GM23338 (cell line): ENCODE measurements at places on chromosomes 16 and 17.
A peak's percentile ranks its signal among the peaks of the same experiment; 100 is the strongest.

- DNase-seq: no peak
Measured at GRCh38 chr17:42049834-42050392, 488 bp downstream of the C17orf113 start.

DNA sequence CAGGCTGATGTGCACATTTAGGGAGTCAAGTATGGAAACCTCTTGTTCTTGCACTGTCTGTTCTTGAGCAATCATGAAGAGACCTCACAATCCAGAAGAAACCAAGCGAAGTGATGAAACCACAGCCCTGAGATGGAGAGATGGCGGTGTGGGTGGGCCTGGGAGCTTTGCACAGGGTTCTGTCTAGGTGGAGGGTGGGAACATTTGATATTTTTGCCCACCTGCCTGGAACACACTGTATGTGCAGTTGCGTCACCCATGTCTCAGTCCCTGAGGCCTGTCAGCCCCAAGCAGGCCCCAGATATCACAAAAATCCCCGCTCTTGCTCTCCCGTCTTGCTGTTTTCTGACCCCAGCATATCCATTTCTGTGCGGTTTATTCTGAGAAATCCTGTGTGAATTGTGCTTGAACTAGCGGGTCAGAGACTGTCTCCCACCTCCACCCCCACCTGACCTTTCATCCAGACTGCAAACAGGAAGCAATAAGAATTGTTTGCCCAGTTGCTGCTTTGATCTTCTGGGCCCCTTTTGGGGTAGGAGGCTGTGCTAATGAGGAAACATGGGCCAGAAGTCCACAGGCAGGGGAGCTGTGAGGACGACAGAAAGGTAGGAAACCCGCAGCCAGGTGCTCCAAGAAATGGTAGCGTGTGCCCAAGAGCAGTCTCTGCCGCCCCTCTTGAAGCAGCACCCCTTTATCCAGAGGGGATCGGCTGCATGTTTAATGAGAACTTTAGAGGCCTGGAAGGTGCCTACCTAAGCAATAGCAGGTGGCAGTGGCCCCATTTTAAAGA lies 183.8 kb downstream of the CCDC182 start:
- no peak for DNase-seq

GRCh38 chr16:89985219-89985618 lies 34.0 kb downstream of the DBNDD1 start:
- no peak for DNase-seq

DNA sequence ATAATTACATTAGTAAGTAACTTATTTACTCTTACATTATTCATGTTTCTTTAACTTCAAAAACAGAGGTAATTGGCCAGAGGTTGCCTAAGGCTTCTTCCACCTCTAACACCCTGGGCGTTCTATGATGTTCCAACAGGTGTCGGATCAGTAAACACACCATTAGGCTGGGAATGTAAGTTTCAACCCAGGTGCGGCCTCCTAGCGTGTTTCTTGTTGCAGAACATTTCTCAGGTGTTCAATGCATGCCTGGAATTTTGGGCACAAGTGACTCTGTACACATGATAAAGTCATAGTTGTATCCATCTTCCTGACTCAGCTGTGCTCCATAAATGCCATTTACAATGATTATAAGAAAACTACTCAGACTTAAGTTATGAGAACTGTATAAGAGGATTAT lies 1.0 kb downstream of the KRTAP2-2 start:
- no peak for DNase-seq

- DNase-seq: peak; percentile 74
Measured at GRCh38 chr16:75789237-75789636, 62.9 kb upstream of the CPHXL start.

DNA sequence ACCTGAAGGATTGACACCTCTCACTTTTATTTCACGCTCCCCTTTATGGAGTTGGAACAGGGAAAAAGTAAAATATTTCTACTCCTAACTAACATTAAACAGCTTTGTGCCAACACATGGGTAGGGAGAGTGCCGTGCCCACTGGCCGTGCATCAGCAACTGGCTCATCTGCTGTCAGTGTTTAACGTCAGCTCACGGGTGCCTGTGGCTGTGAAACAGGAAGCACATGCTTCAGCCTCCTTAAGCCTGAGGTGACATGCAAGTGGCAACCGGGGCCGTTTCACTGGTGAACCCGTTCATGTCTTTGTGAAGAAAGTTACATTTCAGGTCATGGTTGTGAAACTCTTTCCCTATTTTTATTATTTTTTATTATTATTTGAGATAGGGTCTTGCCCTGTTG lies 3.2 kb downstream of the SPG7 start:
- no peak for DNase-seq

GRCh38 chr17:80955671-80956280 lies 35.9 kb upstream of the CHMP6 start:
- DNase-seq: no peak

GRCh38 chr16:57614536-57614935 lies 13.9 kb upstream of the ADGRG1 start:
- DNase-seq: no peak

GRCh38 chr17:62870030-62870541 lies 62.0 kb upstream of the MARCHF10 start:
- DNase-seq: peak; percentile 97

DNA sequence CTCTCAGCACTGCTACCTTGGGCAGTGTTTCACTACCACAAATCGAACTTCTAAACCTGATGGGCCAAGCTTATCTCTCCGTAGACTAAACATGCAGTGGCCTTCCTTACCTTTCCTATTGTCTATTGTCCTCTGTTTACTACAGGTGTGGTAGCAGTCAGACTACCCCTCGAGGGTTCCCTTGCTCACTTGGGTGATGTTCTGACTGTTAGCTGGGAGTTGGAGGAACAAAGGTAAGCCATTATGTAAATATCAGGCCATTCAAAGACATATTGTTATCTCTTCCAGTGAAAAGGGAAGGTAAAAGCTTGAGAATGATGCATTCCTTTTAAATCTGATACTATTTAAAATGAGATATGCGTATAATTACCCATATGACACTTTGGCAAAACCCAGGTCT lies 828.3 kb upstream of the EEF2KMT start:
- DNase-seq: peak; percentile 41

GRCh38 chr16:83955218-83956130 lies 2.4 kb downstream of the OSGIN1 start:
- DNase-seq: no peak

- peak; percentile 39 for DNase-seq
Measured at GRCh38 chr17:28230011-28230410, 89.0 kb upstream of the TMEM97 start.

DNA sequence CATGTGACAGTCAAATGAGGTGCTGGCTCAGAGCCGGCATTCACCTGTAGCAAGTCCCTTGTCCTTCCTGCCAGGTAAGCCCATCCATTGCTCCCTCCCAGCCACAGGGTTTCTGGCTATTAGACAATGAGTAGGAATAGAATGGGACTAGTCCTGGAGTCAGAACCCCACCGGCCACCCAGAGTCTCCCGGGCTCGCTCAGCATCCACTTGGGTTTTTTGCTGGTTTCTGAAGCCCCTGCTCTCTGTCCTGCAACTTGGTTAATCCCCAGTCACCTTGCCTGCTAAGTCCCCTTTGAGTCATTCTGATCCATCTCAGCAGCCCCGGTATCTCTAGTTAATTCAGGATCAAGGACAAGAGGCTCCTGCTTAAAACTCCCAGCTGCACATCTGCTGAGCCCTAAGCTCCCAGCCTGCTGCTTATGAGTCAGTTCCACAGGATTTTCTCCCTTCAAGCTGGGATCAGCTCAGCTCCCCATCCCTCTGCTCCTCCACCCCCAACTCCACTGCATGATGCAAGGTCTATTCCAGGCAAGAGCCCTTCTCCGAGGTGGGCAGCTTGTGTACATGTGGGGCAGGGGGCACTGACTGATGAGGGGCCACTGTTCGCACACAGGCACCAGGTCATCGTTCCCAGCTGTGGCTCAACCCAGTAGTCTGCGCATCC lies 19.9 kb upstream of the MRPS23 start:
- DNase-seq: no peak

DNA sequence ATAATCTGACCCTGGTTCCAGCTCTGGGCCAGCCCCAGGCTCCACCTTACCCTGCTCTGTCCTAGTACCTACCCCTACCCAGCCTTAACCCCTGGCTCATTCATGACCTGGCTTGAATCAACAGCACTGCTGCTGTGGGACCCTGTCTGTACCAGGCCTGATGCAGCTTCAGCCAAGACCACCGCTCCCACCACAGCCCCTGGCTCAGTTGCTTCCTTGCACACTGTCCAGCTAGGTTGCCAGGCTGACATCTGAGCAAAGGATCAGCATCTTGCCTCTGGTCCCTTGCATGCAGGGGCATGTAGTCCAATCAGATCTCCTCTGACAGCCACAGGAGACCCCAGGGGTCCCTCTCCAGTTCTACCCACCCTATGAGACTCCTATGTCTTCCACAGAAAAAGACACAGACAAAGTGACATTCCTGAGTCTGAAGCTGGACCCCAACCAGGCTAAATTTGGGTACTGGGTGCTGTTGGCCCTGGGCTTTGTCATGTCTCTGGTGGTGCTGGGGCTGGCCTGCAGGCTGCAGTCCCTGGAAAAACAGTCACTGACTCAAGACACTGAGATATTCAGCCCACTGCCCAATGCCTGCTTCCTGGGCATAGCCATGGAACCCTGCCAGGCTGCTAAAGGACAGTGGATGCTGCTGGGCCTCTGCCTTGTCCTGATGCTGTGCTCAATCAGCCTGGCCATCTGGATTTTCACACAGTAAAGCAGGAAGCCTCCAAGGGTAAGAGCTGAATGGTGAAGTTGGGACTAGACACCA lies 3.9 kb upstream of the KCNH6 start:
- no peak for DNase-seq

- peak; percentile 66 for DNase-seq
Measured at GRCh38 chr17:51166987-51167931, 1.0 kb downstream of the NME2 start.

GRCh38 chr16:53849585-53849984 lies 145.6 kb downstream of the FTO start:
- no peak for DNase-seq

DNA sequence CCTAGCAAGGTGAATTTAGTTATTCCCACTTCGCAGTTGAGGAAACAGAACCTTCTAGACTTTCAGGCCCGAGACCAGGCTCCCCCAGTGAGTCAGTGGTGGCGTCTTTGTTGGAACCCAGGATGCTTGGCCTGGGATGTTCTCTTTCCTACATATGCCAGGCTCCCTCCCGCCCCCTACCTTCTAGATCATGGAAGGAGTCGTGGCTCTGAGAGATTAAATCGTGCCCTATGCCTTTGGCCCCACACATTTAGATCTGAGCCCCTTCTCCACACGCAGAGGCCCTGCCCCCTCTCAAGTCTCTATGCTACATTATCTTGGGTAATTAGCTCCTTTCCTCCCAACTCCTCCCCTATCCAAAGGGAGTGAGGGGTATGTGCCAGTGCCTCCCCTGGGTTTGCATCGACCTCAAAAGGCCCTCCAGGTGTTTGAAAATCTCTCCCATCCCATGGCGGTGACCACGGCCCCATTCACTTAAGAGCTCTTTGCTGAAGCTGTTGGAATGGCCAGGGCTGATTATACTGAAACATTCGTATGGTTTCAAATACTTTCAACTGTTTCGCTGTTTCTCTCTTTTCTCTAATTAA lies 3.0 kb downstream of the NGFR start:
- peak; percentile 82 for DNase-seq

DNA sequence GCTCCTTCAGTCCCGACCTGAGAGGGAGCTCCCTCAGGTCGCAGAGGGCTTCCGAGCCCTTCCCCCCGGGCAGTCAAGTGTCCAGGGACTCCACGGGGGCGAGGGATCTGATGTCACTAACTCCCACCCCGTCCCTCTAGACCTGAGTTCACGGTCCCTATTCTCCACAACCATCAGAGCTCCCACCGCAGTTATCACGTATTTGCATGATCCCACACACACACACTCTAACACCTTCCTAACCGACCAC lies 3.7 kb upstream of the PER1 start:
- DNase-seq: peak; percentile 30

GRCh38 chr17:29376667-29377270 lies 13.4 kb upstream of the TAOK1 start:
- DNase-seq: peak; percentile 16

- no peak for DNase-seq
Measured at GRCh38 chr17:10025224-10025623, 120.2 kb upstream of the RCVRN start.

GRCh38 chr16:87066133-87067002 lies 250.8 kb downstream of the C16orf95 start:
- DNase-seq: no peak

GRCh38 chr17:65498816-65499215 lies 62.6 kb downstream of the AXIN2 start:
- DNase-seq: no peak

GRCh38 chr17:17859909-17860765 lies 23.4 kb upstream of the SREBF1 start:
- DNase-seq: peak; percentile 79

DNA sequence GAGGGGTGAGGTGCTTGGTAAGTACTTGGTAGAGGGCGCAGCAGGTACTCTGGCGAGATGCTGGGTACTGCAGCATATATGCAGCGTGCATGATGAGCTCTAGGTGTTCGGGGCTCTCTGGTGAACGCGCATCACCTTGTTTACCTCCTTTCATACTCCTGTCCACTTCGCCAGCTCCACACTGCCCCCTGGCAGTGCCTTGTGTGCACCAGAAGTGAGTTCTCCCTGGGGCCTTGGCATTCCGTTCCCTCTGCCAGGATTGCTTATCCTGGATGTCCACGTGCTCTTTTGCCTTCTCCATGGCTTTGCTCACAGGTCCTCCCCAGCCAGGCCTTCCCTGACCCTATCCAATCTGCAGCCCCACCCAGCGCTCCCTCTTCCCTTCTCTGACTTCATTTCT lies 154.2 kb downstream of the MRM1 start:
- peak; percentile 85 for DNase-seq
